ENCODE measurements at places on chromosomes 3 and 15.

DNA sequence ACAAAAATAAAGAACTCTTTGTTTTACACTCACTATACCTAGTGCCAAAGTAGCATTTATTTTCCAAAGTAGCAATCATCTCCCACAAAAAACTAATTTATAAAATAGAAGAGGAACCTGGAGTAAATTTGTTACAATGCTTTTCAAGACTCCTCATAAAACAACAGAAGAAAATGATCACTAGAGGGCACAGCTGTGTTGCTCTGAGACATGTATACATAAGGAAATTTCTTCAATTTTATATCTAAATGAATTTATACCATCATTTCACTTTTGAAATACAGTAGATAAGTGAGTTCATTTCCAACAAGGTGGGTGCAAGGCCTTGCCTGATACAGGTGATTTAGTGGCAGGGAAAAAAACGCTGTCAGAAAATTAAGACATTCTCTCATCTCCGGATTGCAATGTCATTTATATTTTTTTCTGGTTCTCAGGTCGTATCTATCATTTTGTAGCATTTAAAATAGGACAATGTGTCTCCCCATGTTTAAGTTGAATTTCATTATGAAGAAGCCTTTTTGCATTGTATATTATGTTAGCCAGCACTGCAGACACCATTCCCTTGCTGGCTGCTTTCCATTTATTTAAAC is 25.3 kb upstream of the ARHGEF26 start:
- peak; percentile 29 for DNase-seq

GRCh38 chr3:35900079-35900478 is 260.8 kb downstream of the ARPP21 start:
- DNase-seq: no peak

- DNase-seq: no peak
Observed at GRCh38 chr15:71916834-71917233, 106.5 kb downstream of the NR2E3 start.

GRCh38 chr3:139052802-139053600 is 8.3 kb upstream of the PRR23C start:
- DNase-seq: no peak

DNA sequence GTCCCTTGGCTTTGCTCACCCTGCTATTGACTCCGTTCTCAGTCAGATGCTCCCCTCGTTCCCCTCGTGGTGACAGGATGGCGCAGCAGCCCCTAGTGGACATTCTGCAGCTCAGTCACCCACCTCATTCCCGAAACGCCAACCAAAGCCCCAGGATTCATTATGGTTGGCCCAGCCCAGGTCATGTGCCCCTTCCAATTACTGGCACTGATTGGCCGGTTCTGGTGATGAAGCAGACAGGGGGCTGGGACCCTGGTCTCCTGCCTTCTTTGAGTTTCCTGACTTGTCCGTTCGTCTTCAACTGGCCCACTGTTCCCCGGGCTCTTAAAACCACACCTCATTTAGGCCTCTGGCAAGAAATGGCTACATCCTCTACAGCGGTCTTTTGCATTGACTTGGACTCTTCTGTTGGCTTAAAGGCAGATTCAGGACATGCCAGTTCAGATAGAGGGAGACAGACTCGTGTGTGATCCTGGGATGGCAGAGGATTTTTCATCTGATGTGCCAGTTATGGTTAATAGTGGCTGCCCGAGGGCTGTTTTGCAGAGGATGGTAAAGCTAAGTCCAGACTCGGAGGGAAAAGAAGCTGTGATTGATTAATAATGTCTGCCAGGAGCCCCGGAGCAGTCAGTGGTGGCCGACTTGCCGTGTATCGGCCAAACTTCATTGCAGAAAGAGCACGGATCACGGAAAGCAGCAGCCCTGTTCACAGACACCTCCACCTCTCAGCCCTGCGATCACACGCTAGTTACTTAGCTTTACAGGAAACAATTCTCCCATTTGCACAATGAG is 37.8 kb downstream of the LSM3 start:
- DNase-seq: no peak

DNA sequence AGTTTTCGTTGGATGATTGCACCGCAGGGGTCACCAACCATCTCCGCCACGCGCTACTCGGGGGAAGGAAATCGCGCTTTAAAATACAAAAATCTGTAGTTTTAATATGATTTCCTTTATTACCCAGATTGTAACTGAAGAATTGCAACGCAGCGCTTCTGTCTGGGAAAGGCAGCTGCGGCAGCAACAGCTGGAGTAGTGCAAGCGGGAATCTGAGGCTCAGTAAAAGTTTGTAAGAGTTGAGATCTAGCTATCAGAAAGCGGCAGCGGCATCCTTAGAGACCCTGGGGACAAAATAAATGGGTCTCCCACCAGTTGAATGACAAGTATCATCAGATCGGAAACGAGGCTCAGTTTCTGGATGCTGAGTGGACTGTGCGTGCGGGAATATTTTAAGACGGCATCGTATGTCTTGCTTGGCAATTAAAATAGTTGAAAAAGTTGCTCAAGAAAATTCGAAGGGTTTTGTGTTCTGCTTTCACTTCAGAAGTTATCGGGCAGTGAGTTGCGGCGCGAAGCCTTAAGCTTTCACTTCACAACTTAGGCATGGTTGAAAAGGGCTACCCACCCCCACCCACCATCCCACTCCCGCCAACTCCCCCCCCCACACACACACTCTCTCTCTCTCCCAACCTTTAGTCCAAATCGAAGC is 2.7 kb downstream of the MECOM start:
- no peak for DNase-seq

DNA sequence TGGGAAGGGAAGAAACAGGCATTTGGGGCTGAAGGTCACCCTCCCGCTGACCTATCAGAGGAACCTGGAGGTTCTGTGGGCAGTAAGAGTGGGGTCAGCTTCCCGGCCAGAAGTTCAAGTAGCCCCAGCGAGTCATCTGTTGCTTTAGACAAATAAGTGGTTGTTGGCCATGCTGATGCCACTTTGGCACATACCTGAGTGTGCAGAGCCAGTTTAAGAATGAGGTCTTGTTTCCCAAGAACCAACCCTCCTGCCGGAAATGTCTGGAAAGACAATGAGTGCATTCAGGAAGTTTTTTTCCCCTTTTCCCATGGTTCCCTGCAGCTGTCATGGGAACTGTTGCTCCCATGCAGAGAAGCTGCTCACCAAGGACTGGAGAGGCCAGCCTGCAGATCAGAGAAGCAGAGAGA is 166.7 kb downstream of the ZNF621 start:
- no peak for DNase-seq
